Psoas muscle (tissue), 8 donors: ENCODE measurements at places on chromosomes 6 and 20. TPM values are rescaled to one million over a fixed set of nuclear protein-coding genes. Genes with fewer than 3 reads are reported as not detected.

The THBS2 gene
- total RNA-seq, result 1.6 TPM

The FAM162B gene
- total RNA-seq, result 7.7 TPM

The C20orf202 gene
- not detected for total RNA-seq

The PHACTR3 gene
- total RNA-seq, result 0.11 TPM

The BFSP1 gene
- 0.57 TPM for total RNA-seq

The C6orf132 gene
- total RNA-seq, result 0.34 TPM

The SESN1 gene
- 87.8 TPM for total RNA-seq

The CST4 gene
- not detected for total RNA-seq

The SPATS1 gene
- total RNA-seq, result not detected

The HLA-DPA1 gene
- total RNA-seq, result 13.8 TPM

The HTR1B gene
- total RNA-seq, result not detected

The ZBTB46 gene
- 4.8 TPM for total RNA-seq

The CNPY3 gene
- 7.7 TPM for total RNA-seq

The MAP3K4 gene
- 45.8 TPM for total RNA-seq

The VNN1 gene
- 0.36 TPM for total RNA-seq

The KCNK16 gene
- not detected for total RNA-seq

- no peak for DNase-seq
- H3K4me3 ChIP-seq, result no peak overlapping the region
- H3K27ac ChIP-seq, result no peak overlapping the region
- no peaks in the 10 kb centered on the region for H3K27me3 ChIP-seq
- no peaks in the 10 kb centered on the region for H3K36me3 ChIP-seq
Measured at GRCh38 chr6:77180326-77180725, 283.0 kb downstream of the HTR1B start.

DNA sequence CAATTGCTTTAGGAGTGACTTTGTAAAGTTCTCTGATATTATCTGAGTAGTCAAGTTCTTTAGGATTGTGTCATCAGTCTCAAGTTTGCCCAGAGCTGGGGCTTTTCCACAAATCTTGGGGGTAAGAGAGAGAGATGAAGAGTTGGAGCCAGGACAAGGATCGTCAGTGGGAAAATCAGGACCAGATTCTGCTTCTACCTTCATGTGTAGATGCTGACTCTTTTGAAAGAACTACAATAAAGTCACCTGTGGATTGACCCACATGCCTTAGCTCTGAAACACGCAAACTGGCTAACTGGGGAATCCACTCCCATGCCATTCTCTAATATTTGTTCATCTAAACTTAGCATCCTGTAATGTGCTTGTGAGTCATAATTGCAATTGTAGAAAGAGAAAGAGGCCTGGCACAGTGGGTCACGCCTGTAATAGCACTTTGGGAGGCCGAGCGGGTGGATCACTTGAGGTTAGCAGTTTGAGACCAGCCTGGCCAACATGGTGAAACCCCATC is 15.6 kb upstream of the BICRAL start:
- DNase-seq, result peak; percentile 72
- H3K4me3 ChIP-seq, result no peak overlapping the region
- peaks cover 12% of the 10 kb centered on the region for H3K4me1 ChIP-seq
- peak overlapping the region; percentile 64 for H3K27ac ChIP-seq

DNA sequence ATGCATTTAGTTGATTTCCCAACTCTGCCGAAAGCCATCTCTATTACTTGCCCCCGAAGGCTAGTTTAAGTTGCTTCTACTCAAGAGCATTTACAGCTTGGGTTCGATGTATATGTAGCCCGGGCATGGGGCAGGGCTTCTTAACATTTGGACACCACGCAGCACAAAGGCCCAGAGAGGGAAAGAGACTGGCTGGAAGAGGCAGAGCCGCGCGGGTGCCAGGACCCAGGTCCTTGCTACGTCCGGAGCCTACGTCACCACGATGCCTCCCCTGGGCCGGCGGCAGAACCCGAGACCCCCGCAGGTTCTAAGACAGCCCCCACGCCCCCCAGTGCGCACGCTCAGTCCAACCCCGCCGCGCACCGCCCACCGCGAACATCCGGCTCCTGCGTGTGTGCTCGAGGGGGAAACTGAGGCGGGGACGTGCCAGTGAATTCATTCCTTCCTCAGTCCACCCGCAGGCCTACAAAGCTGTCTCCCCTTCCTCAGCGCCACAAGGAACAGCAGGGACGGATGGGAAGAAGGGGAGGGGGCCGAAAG is 367 bp upstream of the PCIF1 start:
- peaks cover 18% of the 10 kb centered on the region for H3K4me1 ChIP-seq
- H3K27me3 ChIP-seq, result no peaks in the 10 kb centered on the region
- peak; percentile 87 for DNase-seq
- H3K36me3 ChIP-seq, result peaks cover 30% of the 10 kb centered on the region
- peak overlapping the region; percentile 100 for H3K27ac ChIP-seq
- H3K4me3 ChIP-seq, result peak overlapping the region; percentile 97

GRCh38 chr6:139152088-139152891 is 17.4 kb downstream of the HECA start:
- peaks cover 74% of the 10 kb centered on the region for H3K4me1 ChIP-seq
- H3K27me3 ChIP-seq, result no peaks in the 10 kb centered on the region
- no peak for DNase-seq
- H3K36me3 ChIP-seq, result no peaks in the 10 kb centered on the region
- H3K27ac ChIP-seq, result no peak overlapping the region

- no peak within 1 kb of the TSS for H3K27ac ChIP-seq
- peaks cover 24% of the 10 kb centered on the region for H3K27me3 ChIP-seq
- no peak for DNase-seq
- H3K36me3 ChIP-seq, result no peaks in the 10 kb centered on the region
Measured at GRCh38 chr20:35226126-35226883, at the start of gene MMP24. MMP24 (plus strand) TSS chr20:35226690; CDS start chr20:35226739, 49 bp downstream.

DNA sequence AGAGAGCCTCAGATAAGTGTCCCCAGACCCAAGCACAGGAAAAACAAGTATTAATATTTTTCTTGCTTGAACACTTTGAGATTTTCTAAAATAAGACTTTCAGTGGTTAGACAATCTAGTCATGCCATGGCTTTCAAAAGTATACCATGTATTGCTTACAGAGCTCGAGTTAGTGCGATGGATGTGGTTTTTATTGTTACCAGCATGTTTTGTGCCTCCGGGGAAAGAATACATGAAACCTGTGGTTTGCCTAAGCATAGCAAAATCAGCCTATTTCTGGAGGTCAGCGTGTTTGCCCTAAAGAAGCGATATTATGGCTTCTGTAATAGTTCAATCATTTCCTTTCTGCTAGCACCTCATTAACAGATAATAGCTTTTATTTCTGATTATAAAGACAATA is 21.6 kb downstream of the RIN2 start:
- no peak overlapping the region for H3K27ac ChIP-seq
- H3K4me3 ChIP-seq, result no peak overlapping the region
- H3K4me1 ChIP-seq, result peaks cover 54% of the 10 kb centered on the region
- DNase-seq, result no peak
- no peaks in the 10 kb centered on the region for H3K36me3 ChIP-seq
- H3K27me3 ChIP-seq, result no peaks in the 10 kb centered on the region

- no peaks in the 10 kb centered on the region for H3K27me3 ChIP-seq
- no peak overlapping the region for H3K27ac ChIP-seq
- H3K36me3 ChIP-seq, result no peaks in the 10 kb centered on the region
- H3K4me3 ChIP-seq, result no peak overlapping the region
- no peak for DNase-seq
Measured at GRCh38 chr20:38897267-38897666, 28.9 kb upstream of the FAM83D start.

- no peaks in the 10 kb centered on the region for H3K27me3 ChIP-seq
- no peak overlapping the region for H3K27ac ChIP-seq
- no peaks in the 10 kb centered on the region for H3K36me3 ChIP-seq
- no peaks in the 10 kb centered on the region for H3K4me1 ChIP-seq
Measured at GRCh38 chr6:86775893-86776292, 161.4 kb upstream of the HTR1E start.

GRCh38 chr6:31794294-31794865 is 1.2 kb downstream of the VARS1 start:
- no peak for DNase-seq
- peak overlapping the region; percentile 94 for H3K27ac ChIP-seq

DNA sequence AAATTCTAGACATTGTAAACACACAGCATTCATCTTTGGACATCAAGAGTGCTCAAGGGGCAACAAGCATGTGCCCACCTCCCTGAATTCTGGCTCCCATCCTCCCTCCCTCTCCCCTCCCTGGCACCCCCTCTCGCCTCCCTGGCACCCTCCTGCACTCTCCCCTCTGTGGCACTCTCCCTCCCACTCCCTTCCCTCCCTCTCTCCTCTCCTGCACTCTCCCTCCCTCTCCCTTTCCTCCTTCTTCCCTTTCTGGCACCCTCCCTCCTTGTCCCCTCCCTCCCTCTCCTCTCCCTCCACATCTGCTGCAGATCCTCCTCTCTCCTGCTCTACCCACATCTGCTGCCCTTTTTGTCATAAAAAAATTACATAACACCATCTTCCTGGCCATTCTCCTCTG is 113.0 kb upstream of the SLC22A23 start:
- H3K27ac ChIP-seq, result no peak overlapping the region
- H3K27me3 ChIP-seq, result no peaks in the 10 kb centered on the region
- no peak for DNase-seq
- no peak overlapping the region for H3K4me3 ChIP-seq
- no peaks in the 10 kb centered on the region for H3K4me1 ChIP-seq
- H3K36me3 ChIP-seq, result no peaks in the 10 kb centered on the region

DNA sequence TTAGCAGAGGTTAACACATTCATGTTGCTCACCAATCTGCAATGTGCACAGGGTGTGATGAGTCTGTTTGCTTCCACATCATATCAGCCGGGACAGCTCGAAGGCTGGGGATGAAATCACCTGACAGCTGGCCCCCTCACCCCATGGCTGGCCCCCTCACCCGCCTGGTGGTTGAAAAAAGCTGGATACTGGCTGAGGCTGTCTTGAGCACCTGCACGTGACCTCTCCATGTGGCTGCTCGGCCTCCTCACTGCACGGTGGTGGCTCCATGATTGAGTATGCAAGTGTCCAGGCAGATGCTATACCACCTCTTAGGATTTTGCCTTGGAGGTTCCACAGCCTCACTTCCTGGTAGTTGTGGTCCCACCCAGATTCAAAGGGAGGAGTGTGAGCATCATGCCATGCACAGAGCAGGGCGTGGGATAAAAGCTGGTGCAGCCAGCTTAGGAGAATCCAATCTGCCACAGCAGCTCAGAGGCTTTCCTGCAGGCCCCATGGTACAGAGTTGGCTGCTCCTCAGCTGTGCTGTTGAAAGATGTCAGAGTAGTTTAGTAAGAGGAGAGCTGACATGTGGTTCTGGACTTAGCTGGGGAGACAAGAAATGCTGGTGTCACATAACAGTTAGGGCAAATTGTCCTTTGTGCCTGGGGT is 29.6 kb upstream of the SYNDIG1 start:
- H3K27ac ChIP-seq, result no peak overlapping the region
- no peak overlapping the region for H3K4me3 ChIP-seq
- DNase-seq, result no peak
- H3K4me1 ChIP-seq, result no peaks in the 10 kb centered on the region

GRCh38 chr6:100479179-100480035 is 14.7 kb upstream of the SIM1 start:
- no peak overlapping the region for H3K4me3 ChIP-seq
- no peaks in the 10 kb centered on the region for H3K27me3 ChIP-seq
- no peak overlapping the region for H3K27ac ChIP-seq
- H3K4me1 ChIP-seq, result no peaks in the 10 kb centered on the region
- no peaks in the 10 kb centered on the region for H3K36me3 ChIP-seq

GRCh38 chr20:51500311-51500710 is 42.2 kb downstream of the NFATC2 start:
- H3K4me3 ChIP-seq, result no peak overlapping the region
- H3K27me3 ChIP-seq, result no peaks in the 10 kb centered on the region
- DNase-seq, result no peak
- peaks cover 9% of the 10 kb centered on the region for H3K4me1 ChIP-seq
- H3K27ac ChIP-seq, result no peak overlapping the region

DNA sequence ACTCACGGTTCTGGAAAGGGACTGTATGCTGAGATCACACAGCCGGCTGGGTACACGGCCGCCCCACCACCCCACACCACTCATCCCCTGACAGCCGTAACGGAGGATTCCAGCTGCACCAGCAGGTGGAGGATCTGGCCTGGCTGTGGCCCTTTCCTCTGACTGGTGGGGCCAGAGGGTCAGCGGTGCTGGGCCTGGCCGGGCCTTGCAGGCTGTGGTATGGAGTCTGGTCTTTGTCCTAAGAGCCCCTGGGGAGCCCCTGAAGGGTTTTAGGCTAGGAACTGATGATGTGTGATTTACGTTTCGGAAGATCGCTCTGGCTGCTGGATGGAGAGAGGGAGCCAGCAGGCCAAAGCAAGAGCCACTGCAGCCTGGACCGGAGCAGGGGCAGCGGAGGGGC is 26.6 kb downstream of the NOL4L start:
- no peak overlapping the region for H3K4me3 ChIP-seq
- H3K27me3 ChIP-seq, result no peaks in the 10 kb centered on the region
- H3K27ac ChIP-seq, result no peak overlapping the region
- DNase-seq, result peak; percentile 19
- H3K4me1 ChIP-seq, result no peaks in the 10 kb centered on the region

DNA sequence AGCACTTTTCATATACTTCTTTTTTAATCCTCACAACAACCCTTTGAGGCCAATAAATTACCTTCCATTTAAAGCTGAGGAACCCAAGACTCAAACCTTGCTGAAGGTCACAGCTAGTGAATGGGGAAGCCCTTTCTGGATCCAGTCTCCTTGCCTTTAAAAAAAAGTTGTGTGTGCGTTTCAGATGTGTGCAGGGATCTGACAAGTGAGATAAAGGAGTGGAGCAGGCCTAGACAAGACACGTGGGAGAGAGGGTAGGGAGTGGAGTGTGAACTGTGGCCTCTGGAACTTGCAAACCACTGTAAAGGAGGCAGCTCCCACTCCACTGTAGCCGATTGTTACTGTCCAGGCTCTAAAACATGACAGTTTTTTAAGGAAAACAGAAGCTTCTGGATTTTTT is 1.9 kb downstream of the KLHL32 start:
- H3K4me1 ChIP-seq, result no peaks in the 10 kb centered on the region
- no peak for DNase-seq
- no peaks in the 10 kb centered on the region for H3K36me3 ChIP-seq
- H3K27me3 ChIP-seq, result peaks cover 3% of the 10 kb centered on the region

DNA sequence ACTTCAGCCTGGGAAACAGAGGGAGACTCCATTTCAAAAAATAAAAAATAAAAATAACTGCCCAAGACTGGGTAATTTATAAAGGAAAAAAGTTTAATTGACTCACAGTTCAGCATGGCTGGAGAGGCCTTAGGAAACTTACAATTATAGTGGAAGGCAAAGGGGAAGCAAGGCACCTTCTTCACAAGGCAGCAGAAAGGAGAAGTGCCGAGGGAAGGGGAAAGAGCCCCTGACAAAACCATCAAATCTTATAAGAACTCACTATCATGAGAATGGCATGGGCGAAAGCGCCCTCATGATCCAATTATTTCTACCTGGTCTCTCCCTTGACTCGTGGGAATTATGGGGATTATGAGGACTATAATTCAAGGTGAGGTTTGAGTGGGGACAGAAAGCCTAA is 95.5 kb upstream of the LGSN start:
- no peak overlapping the region for H3K4me3 ChIP-seq
- no peak overlapping the region for H3K27ac ChIP-seq
- H3K36me3 ChIP-seq, result no peaks in the 10 kb centered on the region
- no peak for DNase-seq
